ENCODE measurements at places on chromosomes 1 and 21. TPM values are rescaled to one million over a fixed set of nuclear protein-coding genes. Genes with fewer than 3 reads are reported as not detected.

Gene RPTN
- total RNA-seq, result 0.08 TPM

Gene KRTAP12-2
- not detected for total RNA-seq

Gene IL20
- total RNA-seq, result not detected

Gene TPTE
- total RNA-seq, result not detected

Gene ATP1A4
- total RNA-seq, result not detected

Gene SLC6A17
- 0.28 TPM for total RNA-seq

Gene SIK1
- 16.5 TPM for total RNA-seq

Gene OR2L2
- total RNA-seq, result not detected

Gene TNNT2
- 3.9 TPM for total RNA-seq

Gene TTC39A
- 32.6 TPM for total RNA-seq

Gene A3GALT2
- not detected for total RNA-seq

Gene CD52
- 7.5 TPM for total RNA-seq

Gene ELF3
- 391 TPM for total RNA-seq

Gene WARS2
- 14.5 TPM for total RNA-seq

Gene DNALI1
- 0.16 TPM for total RNA-seq

Gene SPRR2B
- total RNA-seq, result 27.1 TPM

Gene TCP10L
- not detected for total RNA-seq

Gene SPATC1L
- total RNA-seq, result 7.2 TPM

Gene HES3
- total RNA-seq, result not detected

Gene F13B
- not detected for total RNA-seq

Gene ADAMTS4
- total RNA-seq, result 1.3 TPM

Gene LIPI
- total RNA-seq, result not detected

Gene PDZK1IP1
- 273 TPM for total RNA-seq

Gene EFCAB14
- 63.6 TPM for total RNA-seq

Gene CLDN17
- 1.8 TPM for total RNA-seq

Gene PTPN7
- 1.2 TPM for total RNA-seq

Gene RSPO1
- 0.20 TPM for total RNA-seq

Gene GFI1
- total RNA-seq, result 0.24 TPM

Gene C1orf141
- not detected for total RNA-seq

Gene EPHB2
- 2.2 TPM for total RNA-seq
